Jurkat, Clone E6-1 (cell line): ENCODE measurements at places on chromosomes 4 and X.

DNA sequence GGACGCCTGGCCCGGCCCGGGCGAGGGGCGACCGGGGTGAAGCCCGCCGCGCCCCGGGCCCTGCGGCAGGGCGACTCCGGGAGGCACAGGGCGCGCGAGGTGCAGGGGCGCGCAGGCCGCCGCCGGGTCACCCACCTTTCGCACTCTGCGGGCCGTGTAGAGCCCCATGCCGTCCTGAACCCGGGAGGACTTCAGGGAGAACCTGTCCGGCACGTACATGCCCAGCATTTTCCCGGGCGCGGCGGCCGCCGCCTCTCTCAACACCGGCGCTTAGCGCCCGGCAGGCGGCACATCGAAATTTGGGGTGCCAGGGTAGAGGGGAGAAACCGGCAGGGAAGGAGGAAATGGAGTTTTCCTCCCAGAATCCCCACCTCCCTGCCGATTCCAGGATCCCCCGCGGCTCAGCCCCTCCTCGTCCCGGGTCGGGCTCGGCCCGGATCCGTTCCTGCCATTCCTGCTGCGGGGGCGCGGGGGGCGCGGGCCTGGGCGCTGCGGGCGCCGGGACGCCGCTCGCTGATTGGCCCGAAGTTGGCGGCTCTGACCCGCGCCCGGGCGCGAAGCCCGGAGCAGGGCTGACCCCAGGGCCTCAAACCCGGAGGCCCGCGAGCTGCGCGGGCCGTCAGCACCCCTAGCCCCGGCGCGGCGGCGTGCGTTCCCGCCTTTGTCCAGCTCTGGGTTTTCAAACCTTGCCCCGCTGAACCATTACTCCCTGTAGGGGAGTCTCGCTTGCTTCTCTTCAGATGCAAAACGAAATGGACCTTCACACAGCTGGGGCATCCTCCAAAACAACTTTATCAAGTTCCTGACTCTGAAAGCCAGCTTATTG, at the start of gene PRDM5:
Gene PRDM5, minus strand, starts transcription at position 346 of the 826 bp plus-strand sequence. Its CDS starts 118 bp downstream, at position 228.
- DNase-seq = no peak

DNA sequence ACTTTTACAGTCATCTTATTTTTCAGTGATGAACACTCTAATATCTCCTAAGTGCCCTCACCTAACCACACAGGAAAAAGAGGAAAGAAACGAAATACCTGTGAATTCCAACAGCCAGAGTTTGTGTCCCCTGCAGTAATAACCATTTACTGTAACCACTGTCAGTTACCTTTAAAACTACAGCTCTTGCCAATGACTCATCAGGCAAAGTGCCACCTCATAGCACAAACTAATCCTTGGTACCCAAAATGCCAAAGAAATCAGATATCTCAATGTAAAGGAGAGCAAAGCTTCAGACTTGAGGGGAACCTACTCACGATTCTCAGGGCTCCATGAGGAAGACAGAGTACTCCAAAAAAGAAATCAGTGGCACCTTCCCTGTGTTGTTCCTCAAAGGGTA, 146.5 kb downstream of the NDST3 start:
- DNase-seq = no peak

DNA sequence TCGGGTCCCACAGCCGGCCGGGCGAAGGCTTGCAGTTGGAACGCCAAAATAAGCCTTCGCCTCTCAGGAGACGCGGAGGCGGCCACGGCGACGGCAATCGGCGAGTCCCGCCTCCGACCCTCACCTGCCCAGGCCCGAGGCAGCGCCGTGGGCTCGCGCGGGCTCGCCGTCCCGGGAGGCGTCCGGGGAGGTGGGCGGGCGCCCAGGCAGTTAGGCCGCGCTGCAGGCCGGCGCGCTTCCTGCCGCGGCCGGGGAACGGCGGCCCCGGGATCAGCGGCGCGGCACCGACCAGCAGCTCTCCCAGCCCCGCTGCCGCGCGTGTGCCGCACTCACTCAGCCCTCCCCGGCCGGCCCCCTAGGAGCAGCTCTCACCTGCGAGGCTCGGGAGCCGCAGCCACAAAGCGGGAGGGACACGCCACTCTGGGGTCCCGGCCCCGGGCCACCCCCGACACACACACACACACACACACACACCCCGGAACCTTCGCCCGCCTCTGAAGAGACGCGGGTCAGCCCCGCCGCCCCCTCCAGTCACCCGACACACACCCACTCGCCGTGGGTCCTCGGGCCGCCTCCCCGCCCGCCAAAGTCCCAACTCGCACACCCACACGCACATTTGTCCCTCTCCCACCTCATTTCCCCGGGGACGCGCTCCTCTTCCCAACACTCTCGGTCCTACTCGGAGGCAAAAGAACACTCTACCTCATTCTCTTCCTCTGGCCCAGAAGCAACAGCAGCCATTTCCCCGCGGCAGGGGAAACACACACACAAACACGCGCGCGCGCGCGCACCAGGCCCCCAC, at the start of gene CNOT6L:
Gene CNOT6L, minus strand, starts transcription at position 767 of the 802 bp plus-strand sequence. Its CDS starts 60 bp downstream, at position 707.
- peak; percentile 46 for DNase-seq

- no peak for DNase-seq
These were observed 15.0 kb upstream of the OTUD4 start for GRCh38 chr4:145195167-145195952.

DNA sequence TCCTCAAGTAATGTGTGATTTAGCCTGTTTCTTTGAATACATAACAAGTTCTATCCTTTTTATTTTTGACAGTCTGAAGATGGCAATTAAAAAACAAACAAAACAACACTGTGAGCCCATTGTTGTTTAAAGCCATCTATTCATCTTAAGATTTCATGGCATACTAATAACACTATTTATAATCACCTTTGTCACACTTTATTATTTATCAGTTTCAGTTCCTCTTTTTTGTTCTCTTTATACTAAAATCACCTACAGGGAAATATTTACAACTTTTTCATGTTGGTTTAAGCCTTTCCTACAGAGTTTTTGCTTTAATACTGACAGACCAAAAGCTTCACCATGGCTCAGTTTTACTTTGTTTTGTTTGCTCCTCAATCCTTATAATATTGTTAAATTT, 247.4 kb upstream of the CTSO start:
- DNase-seq = no peak

DNA sequence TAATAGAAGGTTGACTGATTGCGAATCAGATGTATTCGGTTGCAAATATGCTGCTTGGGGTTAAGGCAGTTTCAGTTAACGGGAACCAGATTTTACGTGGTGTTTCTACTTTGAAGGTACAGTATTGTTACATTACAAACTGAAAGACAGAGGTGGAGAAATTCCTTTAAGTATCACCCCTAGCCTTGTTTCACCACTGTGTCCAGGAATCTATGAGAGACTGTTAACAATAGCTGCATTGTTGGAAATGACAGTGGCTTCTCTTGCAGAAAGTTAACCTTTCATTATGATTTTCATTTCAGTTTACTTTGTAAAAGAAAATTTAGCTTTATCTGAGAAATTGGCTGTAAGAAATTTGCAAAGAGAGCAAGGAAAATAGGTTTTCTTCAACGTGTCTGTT, 2.6 kb downstream of the CDKL5 start:
- DNase-seq = no peak

GRCh38 chr4:79913581-79913980, 159.4 kb downstream of the ANTXR2 start:
- no peak for DNase-seq

DNA sequence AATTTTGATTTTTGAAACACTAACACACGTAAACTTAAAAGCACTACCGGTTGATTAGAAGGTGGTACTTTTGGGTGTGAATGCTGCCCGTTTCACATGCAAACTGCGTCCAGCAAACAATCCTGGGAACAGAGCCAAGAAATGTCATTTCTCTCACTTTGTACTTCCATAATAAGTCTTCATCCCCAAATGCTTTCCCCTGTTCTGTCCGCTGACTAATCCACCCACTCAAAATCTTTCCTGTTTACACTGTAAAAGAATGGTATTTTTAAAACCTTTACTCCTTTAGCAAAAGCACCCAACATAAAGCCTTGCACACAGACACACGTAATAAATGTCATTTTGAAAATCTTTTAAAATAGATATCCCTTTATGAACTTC, 39.1 kb upstream of the PDLIM5 start:
- DNase-seq = no peak

DNA sequence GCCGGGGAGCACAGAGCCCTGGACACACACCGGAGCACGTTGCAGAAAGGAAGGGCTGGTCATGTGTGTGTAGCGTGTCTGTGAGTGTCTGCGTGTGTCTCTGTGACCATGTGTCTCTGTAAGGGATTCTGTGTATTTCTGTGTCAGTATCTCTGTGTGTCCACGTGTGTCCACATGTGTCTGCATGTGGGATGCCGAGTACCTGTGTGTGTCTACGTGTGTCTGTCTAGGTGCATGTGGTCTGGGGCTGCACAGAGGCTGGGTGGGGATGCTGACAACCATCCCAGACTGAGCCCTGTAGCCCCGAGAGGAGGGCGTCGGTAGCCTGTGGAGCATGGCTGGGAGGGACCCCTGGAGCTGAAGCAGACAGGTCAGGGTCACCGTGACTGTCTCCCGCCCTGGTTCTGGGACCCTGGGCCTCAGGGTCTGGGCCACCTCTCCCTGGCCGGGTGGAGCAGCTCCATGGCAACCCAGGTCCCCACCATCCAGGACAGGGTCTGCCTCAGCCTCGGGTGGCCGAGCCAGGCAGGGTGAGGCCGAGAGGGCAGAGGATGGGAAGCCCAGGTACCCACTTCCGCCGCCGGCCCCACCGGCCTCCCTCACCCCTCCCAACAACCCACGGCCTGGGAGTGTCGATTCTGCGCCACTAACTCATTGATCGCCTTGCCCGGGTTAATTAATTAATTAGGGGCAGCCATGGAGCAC, 122.7 kb downstream of the FAM53A start:
- no peak for DNase-seq

- DNase-seq = no peak
These were observed 89.8 kb downstream of the COMMD8 start for GRCh38 chr4:47373709-47374108.

GRCh38 chr4:4284827-4285618, 4.9 kb downstream of the LYAR start:
- DNase-seq = no peak

DNA sequence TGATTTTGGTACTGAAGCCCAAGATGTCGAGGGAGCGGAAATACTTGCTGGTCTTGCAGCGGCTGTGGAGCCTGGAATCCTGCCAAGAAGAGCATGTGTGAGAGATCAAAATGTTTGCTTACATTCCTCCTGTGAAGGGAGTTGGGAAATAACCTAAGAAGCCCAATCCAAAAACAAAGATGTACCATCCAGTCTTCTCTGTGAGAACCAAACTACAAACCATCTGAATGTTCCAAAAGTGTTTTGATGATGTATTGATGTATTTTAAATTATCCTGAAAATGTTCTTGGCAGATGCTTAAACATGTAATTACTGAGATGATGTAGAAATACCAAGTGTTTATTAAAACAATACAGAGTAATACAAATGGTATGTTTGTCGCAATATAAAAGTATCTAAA, 10.1 kb upstream of the ADH1A start:
- DNase-seq = no peak

DNA sequence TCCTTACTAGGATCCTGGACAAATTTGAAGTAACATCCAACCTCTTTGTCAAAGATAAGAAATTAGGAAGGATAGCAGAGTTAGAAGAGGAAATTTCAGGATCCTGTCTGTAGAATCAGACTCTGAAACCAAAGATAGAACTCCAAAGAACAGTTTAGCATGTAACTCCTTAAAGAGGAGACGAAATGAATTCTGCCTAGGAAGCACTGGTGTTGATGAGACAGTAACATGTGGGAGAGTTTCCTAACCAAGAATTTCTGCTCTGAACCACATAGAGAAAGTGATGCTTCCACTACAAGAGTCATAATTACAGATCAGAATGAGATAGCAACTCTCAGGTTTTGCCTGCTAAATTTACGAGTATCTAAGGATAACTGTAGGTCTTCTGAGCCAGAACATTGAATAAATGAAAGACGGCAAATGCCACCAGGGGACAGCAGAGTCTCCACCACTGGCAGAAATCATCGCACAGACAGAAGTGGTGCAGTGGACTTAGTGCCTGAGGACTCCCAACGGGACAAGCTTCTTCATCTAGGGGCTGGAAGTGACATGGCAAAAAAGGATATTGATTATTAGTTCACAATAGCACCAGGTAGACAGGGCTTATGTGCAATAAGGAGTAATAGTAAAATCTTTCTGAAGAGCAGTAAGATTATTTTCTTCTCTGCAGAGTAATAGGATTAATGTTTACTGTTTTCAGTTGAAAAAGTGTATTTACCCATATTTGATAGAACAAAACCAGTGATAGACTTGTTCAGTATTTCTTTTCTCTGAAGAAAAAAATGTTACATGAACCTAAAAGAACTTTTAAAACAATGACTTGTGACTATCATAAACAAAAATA, 6.7 kb upstream of the PPID start:
- DNase-seq = peak; percentile 39

DNA sequence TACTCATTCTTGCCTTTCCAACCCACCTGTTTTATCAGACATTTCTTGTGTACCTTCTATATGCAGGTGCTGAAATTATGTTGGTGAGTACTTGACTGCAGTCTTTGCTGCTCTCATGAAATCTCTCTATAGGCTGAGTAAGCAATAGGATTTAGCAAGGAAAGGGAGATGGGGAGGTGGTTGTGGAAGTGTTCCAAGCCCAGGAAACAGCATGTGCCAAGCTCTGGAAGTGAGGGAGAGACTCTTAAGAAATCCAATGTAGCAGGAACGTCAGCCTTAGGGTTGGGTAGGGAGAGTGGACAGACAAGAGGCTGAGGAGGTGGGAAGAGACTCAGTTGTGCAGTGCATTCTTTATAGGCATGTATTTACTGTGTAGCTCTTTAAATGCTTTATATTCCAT, 5.6 kb downstream of the SEPTIN11 start:
- DNase-seq = no peak

GRCh38 chr4:40150932-40151331, 45.9 kb upstream of the RHOH start:
- no peak for DNase-seq

GRCh38 chr4:142474398-142475087, 371.6 kb downstream of the INPP4B start:
- DNase-seq = no peak

GRCh38 chr4:163666332-163666873, 171.9 kb downstream of the TMA16 start:
- no peak for DNase-seq

GRCh38 chr4:115260195-115260594, 146.8 kb upstream of the NDST4 start:
- no peak for DNase-seq

- DNase-seq = no peak
These were observed 48.4 kb downstream of the NALF2 start for GRCh38 chrX:69552512-69552911.

DNA sequence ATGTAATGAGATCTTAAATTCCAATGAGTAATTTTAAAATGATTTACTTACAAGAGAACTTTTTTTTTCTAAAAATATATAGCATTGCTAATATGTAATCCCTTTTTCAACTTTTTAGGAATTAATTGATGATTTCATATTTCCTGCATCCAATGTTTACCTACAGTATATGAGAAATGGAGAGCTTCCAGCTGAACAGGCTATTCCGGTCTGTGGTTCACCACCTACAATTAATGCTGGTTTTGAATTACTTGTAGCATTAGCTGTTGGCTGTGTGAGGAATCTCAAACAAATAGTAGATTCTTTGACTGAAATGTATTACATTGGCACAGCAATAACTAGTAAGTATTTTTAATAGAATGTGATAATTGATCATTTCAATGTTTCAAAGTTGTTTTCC, 113.2 kb downstream of the USP9X start:
- DNase-seq = no peak
